ENCODE measurements at places on chromosomes 7 and 10.

DNA sequence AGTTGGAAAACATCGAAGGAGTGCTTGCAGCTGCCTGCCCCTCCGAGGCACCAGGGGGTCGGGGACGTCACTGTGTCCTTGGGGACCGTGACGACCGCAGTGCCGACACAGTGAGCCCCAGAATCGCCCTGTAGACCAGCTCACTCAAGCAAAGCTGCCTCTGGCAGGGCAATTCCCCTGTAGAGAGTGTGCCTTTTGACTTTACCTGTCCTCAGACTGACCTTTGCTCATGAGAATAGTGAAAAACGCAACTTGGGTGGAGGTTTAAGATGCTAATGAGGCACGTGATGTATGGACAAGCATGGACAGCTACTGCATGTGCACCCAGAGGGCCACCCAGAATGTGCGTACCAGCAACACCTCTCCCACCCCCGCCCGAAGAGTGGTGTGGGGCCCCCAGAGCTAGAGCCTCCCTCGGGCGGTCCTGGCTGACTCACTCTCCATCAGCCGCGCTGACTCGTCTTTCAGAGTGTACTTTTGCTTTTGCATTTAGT is 271.9 kb downstream of the ADARB2 start:
- DNase-seq = no peak

DNA sequence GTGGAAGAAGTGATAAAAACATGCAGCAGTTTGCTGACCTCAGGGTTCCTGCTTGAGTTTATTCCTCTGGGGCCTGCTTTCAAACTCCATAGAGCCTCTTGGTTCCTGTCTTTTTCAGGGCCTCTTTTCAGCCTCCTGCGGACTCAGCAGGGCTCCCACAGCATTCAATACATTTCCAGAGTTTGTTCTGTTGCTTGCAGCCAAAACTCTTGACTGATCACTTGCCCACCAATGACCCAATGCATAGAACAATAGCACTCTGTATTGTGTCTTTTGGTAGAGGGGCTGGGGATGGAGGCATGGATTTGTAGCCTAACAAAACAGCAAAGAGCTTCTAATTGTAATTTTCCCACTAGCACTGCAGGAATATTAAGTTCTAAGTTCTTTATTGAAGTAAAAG is 50.8 kb upstream of the CREB5 start:
- no peak for DNase-seq

- no peak for DNase-seq
These were observed 33.3 kb downstream of the UNC5B start for GRCh38 chr10:71245420-71246325.

- DNase-seq = no peak
These were observed 38.4 kb downstream of the TAF3 start for GRCh38 chr10:7856678-7857077.

- DNase-seq = no peak
These were observed 11.2 kb downstream of the MNX1 start for GRCh38 chr7:156998988-156999957.

- no peak for DNase-seq
These were observed at the start of gene MCMBP for GRCh38 chr10:119872610-119872859. Gene MCMBP (minus strand): TSS chr10:119872843. CDS start chr10:119872584, 259 bp downstream.

- DNase-seq = no peak
These were observed 1.8 kb upstream of the CAMK2G start for GRCh38 chr10:73876157-73876556.

- no peak for DNase-seq
These were observed 529.4 kb downstream of the HTR7 start for GRCh38 chr10:90328459-90328858.

DNA sequence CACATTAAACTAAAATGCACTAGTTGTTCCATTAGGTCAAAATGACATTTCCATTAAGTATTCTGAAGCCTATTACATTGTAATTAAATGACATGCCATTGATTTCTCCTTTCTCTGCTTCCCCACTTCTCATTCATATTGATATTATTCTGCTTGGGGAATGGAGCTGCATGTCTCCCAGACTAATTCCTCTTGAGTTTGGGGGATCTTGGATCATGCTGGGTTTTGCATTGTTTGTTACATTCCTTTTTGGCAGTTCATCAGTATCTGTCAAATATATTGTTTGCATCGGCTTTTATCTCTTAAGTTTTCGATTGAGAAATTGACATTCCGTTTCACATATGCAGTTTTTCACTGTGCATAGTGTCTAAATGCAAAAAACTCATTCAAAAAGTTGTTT is 65.1 kb upstream of the CYP26C1 start:
- no peak for DNase-seq

DNA sequence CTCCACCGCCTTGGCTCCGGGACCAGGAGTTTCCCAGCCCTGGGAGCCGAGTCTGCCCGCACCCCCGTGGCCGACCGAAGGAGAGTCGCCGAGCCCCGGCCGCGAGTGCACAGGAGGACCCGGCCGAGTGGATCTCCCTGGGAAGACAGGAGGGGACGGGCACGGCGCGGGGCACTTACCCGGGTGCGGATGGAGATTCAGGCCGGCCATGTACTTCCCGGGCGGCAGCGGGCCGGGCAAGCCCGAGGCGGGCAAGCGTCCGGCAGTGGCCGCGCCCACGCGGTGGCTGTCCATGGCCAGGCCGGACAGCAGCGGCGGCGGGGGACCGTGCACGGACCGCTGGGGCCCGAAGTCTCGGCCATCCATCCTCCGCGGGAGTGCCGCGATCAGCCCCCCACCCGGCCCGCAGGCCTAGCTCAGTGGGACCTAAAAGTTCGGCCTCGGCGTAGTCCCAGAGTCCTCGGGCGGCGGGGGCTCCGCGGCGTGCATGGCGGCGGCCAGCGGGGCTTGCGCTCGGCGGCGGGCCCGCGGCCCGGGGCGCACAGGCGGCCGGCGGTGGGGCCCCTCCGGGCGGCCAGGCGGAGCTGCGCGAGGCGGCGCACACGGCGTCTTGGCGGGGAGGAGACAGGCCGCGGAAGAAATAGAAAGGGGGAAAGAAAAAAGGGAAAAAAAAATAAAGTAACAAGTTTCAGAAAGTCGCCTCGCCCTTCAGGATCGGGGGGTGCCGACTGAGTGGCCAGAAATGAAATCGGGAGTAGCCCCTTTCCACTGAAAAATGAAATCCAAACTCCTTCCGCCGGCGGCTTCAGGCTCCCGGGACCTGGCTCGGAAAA is 2.5 kb downstream of the TNRC18 start:
- DNase-seq = no peak

DNA sequence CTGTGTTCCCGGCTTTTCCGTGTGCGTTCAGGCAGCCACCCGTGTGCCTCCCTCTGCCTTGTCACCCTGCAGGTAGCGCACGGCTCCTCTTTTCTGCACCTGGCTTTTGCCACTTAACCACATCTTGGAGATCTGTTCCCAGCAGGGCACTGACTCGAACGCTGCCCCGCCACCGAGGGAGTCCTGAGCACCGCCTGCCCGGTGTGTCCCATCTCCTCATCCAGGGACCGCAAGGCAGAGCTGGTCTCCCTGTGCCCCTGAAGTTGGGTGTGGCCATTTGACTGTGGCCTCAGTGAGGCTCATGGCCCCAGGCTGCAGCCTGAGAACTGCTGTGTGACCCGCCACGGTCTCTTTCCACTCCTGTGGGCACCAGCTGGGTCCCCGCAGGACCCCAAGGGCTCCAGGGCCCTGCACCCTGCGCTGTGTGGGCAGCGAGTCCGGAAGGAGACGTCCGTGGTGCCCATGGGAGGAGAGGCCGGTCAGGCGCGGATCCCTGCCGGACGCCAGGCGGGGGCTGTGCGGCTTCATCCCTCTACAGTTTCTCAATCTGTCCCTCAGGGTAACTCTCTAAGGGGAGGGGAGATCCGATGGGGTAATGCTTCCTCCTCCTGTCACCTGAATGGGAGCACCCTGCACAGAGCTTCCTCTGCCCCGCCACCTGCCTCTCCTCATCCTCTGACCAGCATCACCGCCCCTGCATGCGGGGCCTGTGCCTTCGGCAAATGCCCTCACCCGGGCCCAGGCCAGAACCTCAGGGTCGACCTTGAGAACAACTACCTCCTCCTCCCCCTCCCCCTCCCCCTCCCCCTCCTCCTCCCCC is 1.8 kb upstream of the INTS1 start:
- DNase-seq = no peak

- no peak for DNase-seq
These were observed 20.1 kb upstream of the MTURN start for GRCh38 chr7:30114536-30115238.

DNA sequence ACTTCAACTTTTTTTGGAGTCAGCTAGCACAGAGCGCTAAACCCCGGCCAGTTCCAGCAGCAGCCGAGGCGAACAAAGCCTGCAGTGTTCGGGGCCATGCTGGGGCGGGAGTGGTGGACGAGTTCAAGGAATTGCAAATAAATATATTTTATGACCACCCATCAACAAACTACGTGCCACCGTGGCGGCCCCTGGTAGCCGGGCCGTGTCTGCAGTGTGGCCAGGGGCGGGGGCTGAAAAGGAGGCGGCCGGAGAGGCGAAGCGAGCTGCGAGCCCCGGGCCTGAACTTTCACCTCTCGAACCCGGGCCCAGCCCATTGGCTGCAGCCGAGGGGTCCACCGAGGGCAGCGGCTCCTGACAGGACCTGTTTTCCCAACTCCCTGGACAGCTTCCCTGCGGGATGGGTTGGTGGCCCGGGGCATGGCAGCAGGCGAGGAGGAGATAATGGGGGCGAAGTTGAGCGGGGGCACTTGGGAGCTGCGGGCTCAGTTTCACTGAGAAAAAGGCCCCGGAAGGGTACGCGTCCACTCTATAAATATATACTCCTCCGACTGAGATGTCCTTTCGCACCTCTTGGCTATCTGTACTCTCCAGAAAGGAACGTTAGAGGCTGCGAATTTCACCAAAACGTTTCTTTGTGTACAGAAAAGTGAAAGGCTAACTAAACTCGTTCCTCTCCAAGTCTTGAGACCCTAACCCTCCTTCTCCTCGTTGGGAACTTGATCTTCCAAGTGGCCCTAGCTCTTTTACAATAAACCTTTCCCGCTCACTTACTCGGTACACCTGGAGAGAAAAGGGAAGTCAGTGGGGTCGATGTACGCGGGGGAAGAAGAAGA is 164.6 kb upstream of the PPP1R3A start:
- no peak for DNase-seq

GRCh38 chr10:101615525-101616116 is 27.5 kb downstream of the DPCD start:
- DNase-seq = no peak

- DNase-seq = no peak
These were observed 227.7 kb downstream of the MGMT start for GRCh38 chr10:129694691-129695243.

DNA sequence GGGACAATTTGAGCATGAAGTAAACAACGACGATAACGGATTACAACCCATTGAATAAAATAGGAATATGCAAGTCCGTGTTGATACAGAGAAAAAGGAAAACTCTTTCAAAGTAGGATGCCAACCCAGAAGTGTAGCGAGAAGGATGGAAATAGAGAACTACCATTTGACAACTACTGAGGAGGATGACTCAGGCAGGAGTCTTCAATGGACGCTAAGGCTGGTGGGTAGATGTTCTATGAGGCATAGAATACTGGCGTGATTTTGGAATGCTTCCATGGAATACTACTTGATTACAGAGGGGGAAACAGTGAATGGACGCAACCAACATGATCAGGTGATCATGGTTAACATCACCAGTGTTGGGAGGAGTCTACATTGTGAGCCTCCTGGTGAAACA is 828 bp upstream of the CFAP70 start:
- DNase-seq = no peak

- DNase-seq = no peak
These were observed 92.8 kb downstream of the DOCK1 start for GRCh38 chr10:126997801-126998590.

DNA sequence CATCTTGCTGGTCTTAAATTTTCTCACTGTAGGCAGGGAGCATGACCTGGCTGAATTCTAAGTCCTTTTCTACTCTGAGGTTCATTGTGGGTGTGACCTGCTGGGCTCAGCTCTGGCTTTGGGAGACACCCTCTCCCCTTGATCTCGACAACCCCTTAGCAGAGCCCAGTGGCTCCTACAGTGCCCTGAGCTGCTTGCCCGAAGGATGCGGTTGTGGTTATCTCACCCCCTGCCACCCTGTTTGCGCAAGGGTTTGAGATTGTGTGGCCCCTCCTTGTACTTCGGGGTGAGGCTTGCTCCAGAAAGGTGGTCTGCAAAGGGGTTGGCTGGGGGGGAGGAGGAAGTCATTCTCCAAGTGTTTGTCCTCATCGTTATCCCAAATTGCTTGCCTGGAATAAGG is 55.3 kb downstream of the TCF7L2 start:
- no peak for DNase-seq

GRCh38 chr10:1419796-1420610 is 317.3 kb downstream of the ADARB2 start:
- DNase-seq = no peak

DNA sequence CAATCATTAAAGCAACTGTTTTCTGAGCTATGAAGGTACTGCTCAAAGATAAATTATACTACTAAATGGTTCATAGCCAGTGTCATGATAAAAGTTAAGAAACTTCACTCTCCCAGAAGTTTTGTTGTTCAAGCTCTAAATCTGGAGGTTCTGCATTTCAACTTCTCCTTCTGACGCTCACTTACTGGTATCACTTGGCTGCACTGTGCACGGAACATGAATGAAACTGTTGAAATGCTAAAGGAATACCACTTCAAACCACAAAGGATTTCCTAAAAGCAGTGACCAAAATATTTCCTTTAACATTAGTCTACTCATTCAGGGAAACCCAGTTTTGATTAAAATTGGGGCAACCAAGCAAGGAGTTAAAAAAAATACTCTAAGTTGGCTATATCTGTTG is 93.6 kb downstream of the UBE2H start:
- no peak for DNase-seq

DNA sequence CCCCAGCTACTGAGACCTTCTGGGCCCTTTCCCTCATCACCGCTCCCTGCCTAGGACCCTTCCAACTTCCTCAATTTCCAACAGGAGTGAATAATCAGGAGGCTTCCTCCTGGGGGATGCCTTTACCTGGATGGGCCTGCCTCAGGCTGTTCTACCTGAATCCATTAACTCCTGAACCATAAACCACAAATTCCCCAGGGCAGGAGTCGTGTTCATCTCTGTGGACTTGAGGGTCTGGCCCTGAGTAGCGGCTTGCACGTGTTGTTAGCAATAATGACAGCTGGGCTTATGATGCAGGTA is 105.1 kb upstream of the GPR26 start:
- no peak for DNase-seq

DNA sequence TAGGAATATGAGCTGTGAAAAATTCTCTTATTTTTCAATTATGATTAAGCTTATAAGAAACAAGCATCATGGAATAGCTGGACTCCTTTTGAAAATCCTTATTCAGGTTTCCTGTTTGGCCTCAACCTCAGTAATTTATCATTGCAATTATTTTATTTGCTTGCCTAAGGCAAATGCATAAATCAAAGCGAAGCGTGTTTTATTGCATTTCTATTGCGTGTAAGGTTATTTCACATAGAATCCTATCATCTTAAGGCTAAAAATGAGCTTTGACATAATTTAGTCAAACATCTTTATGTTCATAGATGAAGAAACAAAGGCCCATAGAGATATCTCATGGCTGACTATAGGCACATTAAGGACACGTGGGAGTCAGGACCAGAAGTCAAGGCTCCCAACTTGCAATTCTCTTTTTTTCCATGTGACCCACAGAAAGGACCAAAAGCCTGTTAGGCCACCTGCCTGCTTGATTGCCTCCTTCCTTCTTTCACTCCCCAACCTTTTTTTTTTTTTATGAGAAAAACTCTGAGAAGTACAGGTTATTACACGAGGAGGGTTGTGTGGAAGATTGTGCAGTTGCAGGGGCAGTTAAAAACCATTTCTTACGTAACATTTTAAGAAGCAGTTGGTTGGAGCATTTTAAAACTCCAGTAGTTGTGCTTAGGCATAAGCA is 261.0 kb downstream of the HDAC9 start:
- no peak for DNase-seq
